ENCODE measurements at places on chromosomes 5 and 9.

DNA sequence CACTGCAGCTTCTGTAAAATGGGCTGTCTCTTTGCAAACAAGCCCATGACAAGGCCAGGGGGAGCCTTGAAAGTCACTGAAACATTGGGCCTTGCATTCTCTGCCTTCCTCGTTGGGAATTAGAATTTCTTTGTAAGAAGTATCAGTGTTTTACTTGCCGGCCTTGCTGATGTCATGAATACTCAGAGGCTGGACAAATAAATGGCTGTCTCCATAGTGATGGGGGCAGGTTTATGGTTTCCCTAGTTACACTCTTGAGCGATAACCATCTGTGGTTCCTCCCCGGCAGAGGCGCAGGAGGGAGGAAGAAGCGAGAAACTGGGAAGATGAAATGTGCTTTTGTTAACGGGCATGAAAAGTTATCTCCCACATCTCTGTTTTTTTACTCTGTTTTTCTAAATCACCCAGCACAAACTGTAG lies 272.7 kb upstream of the PANK3 start:
- DNase-seq = no peak

DNA sequence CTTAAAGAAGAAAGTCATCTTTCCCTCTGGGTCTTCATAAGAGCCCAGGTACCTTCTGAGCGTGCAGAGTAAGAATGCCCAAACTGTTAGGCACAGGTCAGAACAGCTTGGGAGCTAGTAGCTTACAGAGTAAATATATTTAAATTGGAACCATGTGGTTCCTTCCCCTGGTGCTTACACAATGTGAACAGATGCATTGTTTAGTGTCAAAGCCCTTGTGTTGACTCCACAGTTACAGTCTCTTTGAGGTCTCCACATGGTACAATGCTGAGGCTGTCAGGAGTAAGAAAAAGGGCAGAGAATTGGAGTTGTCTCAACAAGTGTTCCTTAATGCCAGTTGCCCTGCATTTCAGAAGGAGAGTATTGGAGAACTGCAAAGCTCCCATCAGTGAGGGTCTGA lies 188.5 kb downstream of the PAPPA start:
- no peak for DNase-seq

GRCh38 chr9:72812559-72813111 lies 140.2 kb downstream of the ALDH1A1 start:
- DNase-seq = no peak

GRCh38 chr9:80554301-80554700 lies 982.5 kb downstream of the TLE4 start:
- no peak for DNase-seq

- DNase-seq = no peak
Measured at GRCh38 chr5:75837258-75837841, 120.1 kb upstream of the POC5 start.

Measured in activated CD4-positive, CD25-positive, alpha-beta regulatory T cell treated with anti-CD3 and anti-CD28 coated beads, Interleukin-2, amount 50 U/mL, for 16 hours (primary cell).